ENCODE measurements at places on chromosomes 1 and 21.

- DNase-seq: no peak
Measured at GRCh38 chr1:166340709-166341108, 173.9 kb upstream of the FAM78B start.

- no peak for DNase-seq
Measured at GRCh38 chr1:186775881-186776560, 52.7 kb upstream of the PLA2G4A start.

DNA sequence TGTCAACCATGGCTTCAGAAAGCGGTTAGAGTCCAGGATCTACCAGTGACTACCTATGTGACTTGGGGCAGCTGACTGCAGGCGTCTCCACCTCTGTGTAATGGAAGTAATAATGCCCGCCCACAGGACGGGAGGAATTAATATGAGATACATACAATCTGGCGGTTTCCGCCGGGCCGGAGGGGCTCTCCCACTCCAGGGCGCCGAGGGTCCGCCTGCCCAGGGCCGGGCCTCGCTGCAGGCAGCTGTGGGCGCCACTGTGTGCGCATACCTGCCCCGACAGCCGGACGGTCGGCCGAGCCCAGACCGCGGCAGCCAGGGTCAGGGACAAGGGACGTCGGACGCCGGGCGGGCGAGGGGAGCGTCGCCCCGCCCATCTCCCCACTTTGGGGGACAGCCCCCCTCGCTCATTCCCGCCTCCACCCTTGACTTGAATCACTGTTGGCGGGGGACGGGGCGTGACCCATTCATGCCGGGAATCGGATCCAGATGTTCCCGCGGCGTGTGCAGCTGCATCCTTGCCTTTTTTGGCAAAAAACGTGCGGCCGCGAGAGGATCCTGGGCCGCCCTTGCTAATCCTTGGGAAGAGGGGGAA, 6.0 kb upstream of the SF3A3 start:
- DNase-seq: no peak

GRCh38 chr1:119784191-119784781, 15.6 kb upstream of the HMGCS2 start:
- no peak for DNase-seq

GRCh38 chr1:154446789-154447188, 41.6 kb downstream of the IL6R start:
- no peak for DNase-seq

DNA sequence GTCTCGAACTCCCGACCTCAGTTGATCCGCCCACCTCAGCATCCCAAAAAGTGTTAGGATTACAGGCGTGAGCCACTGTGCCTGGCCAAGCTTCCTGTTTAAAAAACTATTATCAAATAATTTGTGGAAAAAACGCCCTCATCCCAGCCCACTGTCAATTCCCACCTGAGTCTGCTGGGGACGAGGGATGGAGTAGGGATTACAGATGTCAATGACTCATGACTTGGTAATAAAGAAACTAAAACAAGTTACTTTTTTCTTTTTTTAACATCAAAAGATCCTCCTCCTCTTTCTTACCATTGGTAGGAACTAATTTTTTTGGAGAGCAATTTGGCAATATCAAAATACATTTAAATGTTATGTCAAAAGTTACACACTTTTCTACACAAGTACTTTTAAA, 9.7 kb downstream of the CNN3 start:
- no peak for DNase-seq

DNA sequence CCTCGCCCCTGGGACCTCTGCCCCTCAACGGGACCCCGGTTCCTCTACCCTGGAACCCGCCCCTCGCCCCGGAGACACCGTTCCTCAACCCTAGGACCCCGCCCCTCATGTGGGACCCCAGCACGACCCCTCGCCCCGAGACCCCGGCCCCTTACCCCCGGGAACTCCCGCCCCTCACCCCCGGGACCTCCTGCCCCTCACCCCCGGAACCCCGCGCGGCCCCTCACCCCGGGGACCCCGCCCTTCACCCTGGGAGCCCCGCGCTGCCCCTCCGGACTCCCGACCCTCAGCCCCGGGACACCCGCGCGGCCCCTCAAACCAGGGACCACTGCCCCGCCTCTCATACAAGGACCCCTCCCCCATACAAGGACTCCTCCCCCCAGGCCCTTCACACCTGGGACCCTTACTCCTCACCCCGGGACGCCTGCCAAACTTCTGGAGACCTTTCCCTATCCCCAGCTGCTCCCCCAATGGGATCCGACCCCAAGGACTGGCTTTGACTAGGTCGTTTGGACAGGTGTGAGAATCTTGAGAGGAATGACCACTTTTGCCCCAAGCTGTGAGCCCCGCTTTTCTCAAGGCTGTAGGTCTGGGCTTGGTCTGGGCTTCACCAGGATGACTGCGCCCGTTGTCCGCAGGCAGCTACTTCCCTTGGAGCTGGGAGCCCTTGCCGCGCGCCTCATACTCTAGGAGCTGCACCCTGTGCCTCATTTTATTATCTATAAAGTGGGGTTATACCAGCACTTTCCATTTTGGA, 843 bp downstream of the DIP2A start:
- peak; percentile 25 for DNase-seq

- no peak for DNase-seq
Measured at GRCh38 chr1:46539972-46540371, 11.5 kb downstream of the KNCN start.

DNA sequence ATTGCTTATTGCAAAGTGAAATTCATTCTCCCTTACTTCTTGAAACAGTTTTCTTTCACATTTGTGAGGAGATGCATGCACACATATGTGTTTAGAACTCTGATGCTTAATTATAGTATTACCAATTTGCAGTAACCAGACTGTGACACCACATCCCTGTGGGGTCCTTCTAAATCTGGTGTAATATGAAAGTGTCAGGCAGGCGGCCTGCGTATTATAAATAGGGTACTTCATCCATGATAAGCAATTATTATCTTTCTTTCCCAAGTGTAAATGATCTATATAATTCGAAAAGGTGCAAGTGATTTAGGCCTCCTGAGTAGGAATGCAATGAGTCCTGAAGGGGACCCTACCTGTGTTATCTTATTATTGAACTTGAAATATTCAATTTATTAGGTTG, 876 bp downstream of the EFCAB7 start:
- no peak for DNase-seq

DNA sequence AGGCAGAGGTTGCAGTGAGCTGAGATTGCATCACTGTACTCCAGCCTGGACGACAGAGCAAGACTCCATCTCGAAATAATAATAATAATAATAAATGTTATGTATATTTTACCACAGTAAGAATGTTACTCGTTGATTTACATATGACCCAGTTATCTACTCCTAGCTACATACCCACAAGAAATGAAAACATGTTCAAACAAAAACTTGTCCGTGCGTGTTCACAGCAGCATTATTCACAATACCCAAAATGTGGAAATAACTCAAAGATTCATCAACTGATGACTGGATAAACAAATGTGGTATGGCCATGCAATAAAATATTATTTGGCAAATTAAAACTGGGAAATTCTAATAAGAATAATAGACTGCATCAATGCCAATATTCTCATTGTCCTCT, 31.7 kb upstream of the ENSA start:
- no peak for DNase-seq

DNA sequence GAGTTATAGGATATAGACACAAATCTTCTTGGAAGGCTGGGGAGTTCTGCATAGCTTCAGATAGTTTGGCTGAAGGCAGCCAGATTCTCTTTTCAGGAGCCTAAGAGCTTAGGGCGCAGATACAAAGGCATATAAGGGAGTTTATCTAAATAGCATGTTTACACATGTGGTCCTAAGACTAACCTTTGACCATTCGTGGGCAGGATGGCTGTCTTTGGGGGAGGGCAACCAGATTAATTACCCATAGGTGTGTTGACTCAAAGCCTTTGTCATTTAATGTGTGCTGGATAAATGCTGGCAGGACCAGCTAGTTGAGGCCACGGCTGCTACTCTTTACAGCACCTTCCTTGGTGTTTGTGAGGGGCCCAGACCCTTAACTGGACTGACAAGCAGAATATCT, 71.8 kb downstream of the IER5 start:
- DNase-seq: no peak

- DNase-seq: no peak
Measured at GRCh38 chr1:63630666-63631065, 37.5 kb downstream of the PGM1 start.

DNA sequence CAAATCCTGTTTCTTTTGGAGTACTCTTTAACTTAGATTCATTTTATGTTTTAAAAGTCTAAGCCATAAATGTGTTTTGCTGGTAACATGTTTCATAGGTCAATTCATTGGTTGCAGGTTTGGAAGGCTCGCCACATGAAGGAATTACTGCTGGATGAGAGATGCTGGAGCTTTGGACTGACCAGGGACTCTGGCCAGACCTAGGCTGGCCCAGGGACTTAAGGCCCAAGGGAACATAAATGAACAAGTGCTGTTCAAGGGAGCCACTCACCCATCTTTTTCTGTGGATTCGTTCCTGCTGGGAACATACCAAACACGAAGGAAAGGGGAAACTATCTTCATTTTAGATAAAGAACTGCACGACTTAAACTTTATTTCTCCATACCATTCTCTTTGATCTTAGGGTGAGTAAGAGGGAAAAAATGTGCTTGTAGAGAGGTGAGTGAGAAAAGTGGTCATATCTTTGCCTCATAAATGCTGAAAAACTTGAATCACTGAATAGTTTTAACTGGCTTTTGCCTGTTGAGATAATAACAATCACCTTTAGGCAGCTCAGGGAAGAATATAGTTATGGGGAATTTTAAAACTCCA, 15.3 kb upstream of the SHCBP1L start:
- no peak for DNase-seq

GRCh38 chr1:7117399-7118281, 332.4 kb downstream of the CAMTA1 start:
- DNase-seq: peak; percentile 84

DNA sequence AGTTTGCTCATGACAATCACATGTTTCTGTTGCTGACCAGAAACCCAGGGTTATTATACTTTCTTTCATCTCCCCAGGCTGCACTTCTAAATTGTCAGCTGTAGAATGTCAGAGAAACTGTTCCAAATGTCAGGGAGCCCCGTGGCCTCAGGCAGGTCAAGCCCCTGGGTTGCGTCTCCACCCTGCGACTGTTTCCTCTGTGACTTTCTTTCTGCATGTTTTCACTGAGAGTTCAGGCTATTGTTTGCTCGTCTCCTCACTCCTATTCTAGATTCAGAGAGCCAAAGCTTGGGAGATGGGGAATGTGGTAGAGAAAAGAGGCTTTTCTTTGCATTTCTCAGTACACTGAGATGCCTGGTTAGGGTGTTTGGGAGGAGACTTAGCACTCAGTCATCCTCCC, 97.4 kb downstream of the CENPF start:
- no peak for DNase-seq

- DNase-seq: no peak
Measured at GRCh38 chr1:222229672-222230312, 318.1 kb downstream of the HHIPL2 start.

DNA sequence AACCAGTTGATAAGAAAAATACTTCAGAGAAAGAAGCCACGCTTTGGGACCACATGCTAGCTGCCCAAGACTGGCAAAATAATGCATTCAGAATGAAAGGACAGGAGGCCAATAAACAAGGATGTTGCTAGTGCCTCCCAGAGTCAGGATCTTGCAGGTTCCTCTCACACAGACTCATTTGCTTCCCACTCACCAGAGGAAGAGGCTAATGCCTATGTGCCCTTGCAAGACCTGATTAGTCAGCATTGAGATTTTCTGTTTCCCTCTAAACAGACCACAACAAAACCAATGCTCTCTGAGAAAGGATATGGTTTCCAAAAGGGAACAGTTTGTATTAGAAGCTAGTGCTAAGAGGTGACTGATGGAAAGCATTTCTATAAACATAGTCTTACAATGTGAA, 85.7 kb downstream of the NRDC start:
- no peak for DNase-seq

DNA sequence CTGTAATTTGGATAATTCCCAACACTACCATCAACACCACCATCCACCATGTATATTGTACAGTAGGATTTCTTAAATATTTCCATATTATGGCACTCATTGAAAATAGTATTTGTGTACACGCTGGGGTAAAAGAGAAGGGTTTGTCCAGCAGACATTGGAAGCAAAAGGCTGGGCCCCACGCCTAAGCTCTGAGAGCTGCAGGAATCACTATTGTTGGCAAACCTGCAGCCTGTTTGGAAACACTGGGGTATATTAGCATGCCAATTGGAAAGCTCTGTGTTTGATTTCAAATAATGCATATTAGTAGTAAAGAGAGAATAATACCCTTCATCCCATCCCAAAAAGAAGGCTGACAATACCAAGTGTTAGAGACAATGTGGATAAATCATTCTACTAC, 81.5 kb upstream of the DPYD start:
- no peak for DNase-seq

DNA sequence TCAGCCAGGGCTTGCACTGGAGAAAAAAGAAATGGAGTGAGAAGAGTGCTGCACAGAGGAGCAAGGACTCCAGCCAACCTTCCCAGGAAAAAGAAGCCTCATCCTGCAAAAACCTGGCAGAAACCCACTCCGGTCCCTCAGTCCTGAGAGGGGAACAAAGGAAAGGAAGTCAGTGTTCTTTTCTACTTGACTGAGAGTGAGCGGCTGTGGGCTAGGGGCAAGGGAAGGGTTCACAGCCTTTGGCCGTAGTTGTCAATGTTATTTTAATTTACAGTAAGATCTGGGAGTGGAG, 8.9 kb upstream of the GOLT1A start:
- no peak for DNase-seq

- DNase-seq: no peak
Measured at GRCh38 chr1:211935448-211935970, 99.8 kb downstream of the INTS7 start.

DNA sequence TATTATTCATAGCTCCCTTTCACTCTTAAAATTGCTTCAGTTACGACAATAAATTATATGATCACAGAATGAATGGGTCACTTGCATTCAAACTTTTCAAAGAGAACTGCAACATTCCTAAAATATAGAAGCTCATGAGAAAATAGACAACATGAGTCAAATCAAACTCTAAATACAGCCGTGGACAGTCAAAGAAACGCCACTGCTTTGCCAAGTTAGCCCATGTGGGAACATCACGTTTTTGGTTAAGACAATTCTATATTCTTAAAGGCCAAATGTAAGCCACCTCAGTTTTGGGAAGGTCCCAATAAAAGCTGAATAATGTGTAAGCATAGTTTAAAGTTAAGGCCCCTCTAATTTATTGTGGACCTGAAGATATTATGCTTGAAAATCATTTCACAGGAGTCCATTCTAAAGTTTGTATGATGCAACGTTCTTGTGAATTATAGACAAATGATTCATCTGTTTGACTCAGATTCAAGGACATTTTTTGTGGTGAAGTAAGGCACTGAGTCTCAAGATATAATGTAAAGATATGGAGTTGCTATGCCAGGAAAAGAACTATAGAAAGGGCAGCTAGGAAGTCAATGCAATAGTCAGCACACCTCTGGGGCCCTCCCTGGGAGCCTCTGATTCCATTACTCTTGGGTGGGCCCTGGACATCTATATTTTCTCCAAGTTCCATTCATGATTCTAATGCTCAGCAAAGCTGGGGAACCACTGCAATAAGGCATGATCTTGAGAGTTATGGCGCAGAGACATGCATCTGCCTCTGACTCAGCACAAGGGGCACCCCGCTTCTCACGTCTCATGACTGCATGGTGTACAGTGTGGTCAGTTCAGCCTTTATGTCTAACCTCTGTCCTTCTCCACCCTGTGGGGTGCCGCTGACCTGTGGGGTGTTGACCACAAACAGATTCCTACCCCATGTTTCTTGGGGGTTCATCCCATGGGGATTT, 33.9 kb downstream of the ETS2 start:
- no peak for DNase-seq

- DNase-seq: no peak
Measured at GRCh38 chr1:244397131-244397530, 54.6 kb downstream of the ADSS2 start.

Measured in T47D (cell line).